Hindlimb muscle (tissue), 1 donor: ENCODE measurements at places on chromosomes 2 and 18.

DNA sequence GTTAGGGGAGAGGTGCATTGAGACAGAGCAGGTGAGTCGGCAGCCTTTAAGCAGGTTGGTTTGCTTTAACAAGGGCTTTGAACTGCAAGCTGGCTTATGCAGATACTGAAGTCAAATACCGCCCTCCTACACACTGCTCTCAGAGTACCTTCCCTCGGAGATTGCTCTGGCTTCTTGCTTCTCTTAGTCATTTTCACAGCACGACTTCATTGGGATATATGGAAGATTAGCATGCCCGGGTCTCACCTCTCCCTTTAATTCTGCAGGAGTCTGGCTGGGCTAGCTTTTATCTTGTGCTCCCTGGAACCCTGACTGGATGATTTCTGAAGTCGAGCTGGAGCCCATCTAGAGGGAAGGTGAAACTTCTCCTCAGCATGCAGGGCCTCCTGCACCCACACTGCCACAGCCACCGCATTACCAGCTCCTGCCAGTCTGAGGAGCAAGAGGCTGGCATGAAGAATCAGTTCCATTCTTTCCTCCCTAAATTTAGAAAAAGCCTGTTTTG is 395.5 kb upstream of the HNRNPA3 start:
- DNase-seq = no peak

GRCh38 chr18:75898651-75899050 is 471.1 kb upstream of the SMIM21 start:
- peak; percentile 23 for DNase-seq

DNA sequence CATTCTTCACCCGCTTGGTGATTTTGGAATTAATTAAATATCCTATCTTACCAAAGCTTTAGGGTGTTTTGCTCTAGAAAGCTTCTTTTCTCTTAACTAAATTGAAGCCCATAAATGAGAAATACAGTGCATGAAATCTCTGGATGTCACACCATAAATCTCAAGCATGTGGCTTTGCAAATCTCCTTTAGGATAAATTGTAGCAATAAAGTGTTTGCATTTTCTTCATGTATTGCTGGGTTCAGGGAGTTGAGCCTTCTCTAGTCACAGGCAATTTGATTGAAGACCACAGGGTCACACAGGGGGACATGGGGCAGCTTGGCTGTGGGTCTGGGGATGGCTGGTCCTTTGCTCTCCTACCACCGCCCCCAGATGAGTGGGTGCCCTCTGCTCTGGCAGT is 364.2 kb downstream of the CLIP4 start:
- DNase-seq = no peak

DNA sequence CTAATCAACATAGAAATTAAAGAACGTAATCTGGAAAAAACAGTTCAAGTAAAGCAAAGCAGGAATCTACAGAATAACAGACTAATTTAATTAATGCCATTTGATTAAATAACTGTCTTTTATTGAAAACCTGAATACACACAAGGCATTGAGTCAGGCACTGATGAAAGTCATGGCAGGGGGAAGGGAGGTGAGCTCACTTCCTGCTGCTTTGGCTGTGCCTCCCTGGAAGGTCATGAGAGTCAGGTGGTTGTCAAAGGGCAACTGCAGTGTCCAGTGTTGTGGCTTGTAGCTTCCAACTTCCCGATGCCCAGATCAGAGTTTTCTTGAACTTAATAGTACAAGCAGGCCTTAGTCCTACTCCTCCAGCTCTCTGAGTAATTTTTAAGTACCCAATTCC is 180.9 kb downstream of the PID1 start:
- DNase-seq = no peak

DNA sequence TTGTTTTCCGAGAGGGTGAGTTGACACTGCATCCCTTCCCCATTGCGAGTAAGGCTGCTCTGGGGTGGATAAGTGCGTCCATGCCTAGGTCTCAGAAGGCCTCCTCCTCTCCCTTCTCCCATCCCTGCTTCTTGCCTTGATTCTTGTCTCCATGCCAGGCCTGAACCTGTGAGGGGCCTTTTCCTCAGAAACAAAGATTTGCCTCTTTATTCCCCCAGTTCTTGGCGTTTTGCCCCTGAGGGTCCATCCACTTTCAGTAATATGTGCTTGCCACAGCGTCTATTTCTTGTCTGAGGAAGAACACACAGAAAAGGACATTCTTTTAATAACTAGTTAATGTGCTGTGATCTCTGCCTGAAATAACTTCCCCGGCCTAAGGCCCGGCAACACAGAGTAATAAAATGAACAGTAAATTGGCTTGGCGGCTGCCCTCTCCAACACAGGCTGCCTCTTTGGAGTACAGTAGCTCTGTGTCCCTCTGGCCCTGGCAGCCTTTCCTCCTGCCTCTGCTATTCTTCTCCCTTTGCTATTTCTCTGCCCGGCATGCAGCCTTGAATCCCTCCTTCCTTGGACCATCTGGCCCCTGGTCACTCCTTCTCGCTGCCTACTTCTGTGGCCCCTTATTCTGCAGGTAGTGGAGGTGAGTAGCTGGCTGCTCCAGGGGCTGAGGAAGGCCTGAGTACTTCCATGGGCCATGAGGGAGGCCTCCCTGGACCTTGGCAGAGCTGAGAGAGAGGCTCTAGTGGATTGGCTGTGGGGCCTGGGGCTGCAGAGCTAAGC is 4.4 kb downstream of the EHD3 start:
- no peak for DNase-seq

- DNase-seq = no peak
Observed at GRCh38 chr2:219851801-219852481, 224.5 kb downstream of the SLC4A3 start.

GRCh38 chr18:78624646-78625279 is 354.9 kb upstream of the SALL3 start:
- no peak for DNase-seq

GRCh38 chr2:210180477-210180876 is 9.3 kb upstream of the KANSL1L start:
- no peak for DNase-seq

DNA sequence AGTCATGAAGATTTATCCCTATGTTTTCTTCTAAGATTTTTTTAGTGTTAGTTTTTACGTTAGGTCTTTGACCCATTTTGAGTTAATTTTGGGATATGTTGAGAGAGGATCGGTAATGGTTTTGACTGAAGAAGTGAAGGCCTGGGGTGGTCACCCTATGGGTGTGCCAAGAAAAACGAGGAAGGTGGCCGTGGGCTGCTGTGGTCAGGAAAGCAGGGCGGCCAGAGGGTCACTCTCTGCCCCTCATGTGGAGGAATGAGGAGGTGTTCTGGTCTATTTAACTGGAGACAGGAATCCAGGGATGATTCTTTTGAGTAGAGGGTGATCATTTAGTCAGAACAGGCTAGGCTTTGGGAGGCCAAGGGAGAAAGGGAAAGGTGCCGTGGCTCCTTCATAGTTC is 50.7 kb downstream of the MYO7B start:
- DNase-seq = no peak

- no peak for DNase-seq
Observed at GRCh38 chr2:225615514-225615913, 216.0 kb downstream of the NYAP2 start.

GRCh38 chr2:112005406-112006075 is 49.5 kb upstream of the TMEM87B start:
- DNase-seq = no peak

DNA sequence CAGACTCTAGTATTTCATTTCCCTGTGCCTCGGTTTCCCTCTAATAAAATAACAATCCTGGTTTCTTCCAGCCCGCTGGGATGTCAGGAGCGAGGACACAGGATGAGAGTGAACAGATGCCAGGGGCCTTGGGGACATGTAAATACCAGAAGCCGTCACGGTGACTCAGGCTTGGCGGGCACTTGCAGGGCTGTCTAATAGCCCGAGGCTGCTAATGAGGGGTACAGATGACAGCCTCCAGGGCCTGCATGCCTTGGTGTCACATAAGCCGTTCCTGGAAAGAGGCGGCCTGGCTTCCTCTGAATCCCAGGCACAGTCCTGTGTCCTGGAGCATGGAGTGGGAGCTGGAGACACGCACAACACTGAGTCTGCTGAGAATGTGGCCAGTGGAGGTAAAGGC is 28.2 kb downstream of the HS1BP3 start:
- no peak for DNase-seq
